NCI-H187 (cell line): ENCODE measurements at places on chromosomes 7 and 10.

- no peak for DNase-seq
Observed at GRCh38 chr7:46756256-46756655, 825.7 kb downstream of the TNS3 start.

- no peak for DNase-seq
Observed at GRCh38 chr7:65980478-65981250, 1.3 kb downstream of the GUSB start.

DNA sequence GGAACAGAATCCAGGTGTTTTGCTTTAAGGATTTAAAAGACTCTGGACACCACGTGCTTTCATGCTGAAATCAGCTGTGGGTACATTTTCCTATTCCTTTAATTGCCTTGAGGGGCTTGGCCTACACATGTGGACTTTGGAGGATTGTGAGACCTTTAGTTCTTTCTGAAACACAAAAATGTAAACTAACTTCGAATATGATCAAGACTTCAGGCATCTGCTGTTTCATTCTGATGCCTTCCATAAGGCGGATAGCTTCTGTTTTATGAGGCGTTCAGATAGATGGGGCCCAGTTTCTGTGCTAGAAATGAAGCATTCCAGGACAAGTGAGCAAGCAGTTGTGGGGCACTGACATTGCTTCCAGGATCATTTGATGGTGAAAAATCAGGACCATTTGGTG lies 1.5 kb upstream of the NOBOX start:
- no peak for DNase-seq

DNA sequence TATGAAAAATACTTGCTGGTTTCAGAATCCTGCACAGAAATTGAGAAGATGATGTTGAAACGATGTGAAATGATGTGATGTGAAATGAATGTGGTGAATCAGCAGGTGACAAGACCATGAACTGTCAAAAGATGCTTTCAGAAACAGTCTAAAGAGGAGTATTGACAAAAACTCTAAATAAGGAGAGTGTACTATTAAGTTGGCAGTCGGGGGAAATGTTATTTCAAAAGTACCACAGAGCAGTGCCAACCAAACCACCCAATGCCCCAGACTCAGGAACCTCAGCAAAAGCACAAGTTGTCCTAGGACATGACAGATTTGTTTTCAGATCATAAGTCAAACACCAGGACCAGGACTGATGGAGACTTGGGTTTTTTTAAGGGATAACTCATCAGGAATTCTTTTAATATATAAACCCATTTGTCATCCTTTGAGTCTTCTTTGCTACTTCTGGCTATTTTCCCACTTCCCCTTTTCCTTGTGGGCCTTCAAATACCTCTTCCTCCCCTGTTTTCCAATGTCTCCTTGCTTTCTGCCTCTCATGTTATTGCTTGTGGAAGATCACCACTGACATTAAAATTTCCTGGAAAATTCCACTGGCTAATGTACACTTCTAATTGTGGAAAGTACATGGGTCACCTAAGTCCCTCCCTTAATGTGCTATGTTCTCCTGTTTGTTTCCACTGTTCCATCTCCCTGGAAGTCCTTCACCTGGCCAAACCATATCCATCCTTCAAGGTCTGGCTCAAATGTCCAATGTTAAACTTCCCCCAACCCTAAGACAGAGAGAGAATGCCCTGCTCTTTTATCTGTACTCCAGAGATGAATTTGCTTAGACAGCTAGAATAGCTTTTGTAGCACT lies 10.2 kb upstream of the PPP1R3C start:
- no peak for DNase-seq

- DNase-seq, result no peak
Observed at GRCh38 chr10:120492346-120492745, 35.3 kb downstream of the PLPP4 start.

DNA sequence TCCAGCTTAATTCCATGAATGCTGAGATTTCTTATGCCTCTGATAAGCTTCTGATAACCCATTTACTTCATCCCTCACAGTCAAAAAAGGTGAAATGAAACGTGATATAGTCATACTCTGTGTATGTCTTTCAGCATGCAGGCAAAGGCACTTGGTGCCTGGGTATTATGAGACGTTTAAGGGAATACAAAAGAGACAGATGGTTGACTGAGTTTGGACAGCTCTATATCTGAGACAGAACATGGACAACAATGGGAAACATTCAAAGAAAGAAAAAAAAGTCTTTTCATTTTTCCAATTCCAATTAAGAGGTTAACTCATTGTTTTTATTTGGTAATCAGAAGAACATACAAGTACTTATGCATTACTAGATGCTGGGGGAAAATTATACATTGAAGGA lies 96.2 kb downstream of the PPP1R17 start:
- no peak for DNase-seq

GRCh38 chr10:117621196-117621595 lies 78.7 kb downstream of the EMX2 start:
- no peak for DNase-seq

DNA sequence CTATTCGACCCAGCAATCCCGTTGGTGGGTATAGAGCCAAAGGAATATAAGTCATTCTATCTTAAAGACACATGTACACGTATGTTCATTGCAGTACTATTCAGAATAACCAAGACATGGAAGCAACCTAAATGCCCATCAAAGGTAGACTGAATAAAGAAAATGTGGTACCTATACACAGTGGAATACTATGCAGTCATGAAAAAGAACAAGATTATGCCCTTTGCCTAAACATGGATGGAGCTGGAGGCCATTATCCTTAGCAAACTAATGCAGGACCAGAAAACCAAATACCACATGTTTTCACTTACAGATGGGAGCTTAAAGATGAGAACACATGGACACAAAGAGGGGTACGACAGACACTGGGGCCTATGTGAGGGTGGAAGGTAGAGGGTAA lies 845.3 kb downstream of the TYW1 start:
- DNase-seq, result no peak

- no peak for DNase-seq
Observed at GRCh38 chr10:52019077-52019555, 295.0 kb upstream of the DKK1 start.

DNA sequence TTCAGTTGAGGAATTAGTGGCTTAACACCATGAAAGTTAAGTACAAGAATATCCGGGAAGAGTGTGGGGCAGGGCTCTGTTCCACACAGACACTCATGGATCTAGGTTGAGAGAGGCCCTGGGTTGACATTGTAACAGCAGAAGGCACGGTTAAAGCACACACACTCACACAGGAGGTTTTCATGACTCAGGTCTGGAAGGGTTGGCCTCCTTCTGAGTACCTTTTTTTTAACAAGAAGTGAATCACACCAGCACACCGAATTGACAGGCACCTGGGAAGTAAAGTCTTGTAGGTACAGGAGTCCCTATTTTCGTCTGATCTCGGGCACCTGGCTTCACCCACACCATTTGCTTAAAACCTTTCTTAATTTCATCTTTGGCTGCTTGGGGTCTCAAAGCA lies 509.4 kb upstream of the ADARB2 start:
- DNase-seq, result no peak

DNA sequence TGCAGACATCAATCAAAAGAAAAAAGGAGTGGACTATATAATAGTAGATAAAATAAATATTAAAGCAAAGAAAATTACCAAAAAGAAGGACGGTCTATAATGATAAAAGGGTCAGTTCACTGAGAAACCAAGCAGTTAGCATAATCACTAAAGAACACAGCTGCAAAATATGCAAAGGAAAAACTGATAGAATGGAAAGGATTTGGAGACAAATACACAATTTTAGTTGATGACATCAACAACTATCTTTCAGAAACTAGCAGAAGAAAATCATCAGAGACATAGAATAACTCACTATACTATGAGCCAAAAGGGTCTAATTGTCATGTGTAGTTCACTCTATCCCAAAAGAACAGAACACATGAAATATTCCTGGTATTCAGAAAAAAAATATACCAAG lies 316.4 kb upstream of the IGFBP3 start:
- DNase-seq, result no peak

- DNase-seq, result no peak
Observed at GRCh38 chr7:32091608-32092210, 21.5 kb upstream of the PDE1C start.

GRCh38 chr10:119350502-119351097 lies 143.2 kb downstream of the GRK5 start:
- DNase-seq, result no peak

DNA sequence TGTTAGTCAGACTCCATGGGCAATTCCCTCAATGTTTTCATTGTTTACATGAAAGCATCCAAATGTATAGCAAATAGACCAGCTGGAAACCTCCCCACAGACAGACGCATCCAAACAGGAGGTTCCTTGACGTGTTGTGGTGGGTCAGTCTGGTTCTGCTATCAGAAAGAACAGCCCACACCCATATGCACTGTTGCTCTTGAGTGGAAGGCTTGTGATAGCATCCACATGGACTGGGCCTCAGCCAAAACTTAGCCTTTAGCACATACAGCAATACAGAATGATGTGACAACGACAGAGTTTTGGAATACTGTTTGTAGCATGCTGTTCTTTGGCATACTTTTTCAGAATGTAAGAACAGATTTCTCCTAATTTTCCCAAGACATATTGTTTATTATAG lies 299.2 kb upstream of the ETV1 start:
- no peak for DNase-seq

DNA sequence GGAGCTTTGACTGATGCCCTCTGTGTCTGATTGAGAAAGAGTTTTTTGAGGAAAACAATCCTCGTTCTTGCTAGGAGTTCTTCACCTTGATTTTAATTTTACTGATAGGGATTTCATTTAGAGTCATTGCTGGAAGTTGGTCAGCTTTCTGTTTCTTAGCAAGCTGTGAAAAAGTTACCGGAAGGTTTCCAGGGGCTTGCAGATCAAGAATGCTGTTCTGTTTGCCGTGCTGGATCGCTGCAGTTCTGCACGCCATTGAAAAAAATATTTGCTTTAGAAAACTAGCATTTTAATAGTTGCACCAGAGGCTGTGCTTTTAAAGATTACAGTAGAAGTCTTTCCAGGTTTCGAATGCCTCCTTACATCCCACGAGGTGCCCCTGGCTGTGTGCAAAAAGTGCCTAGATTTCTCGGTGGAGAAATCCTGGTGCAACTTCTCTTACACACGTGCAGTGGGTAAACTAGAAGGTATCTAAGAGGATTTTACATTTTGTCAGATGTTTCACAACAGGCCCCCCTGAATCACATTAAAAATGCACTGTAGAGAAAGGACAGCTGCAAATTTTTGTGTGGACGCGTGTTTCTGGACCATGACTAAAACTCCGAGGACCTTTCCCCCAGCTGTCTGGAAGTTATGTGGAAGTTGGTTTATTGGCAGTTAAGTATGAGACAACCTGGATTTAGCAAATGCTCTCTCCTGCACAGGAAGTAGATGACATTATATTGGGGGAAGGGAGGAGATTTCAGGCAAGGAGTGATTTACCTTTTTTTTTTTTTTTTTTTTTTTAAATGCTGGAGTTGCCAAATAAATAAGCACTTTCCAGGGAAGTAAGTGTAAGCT lies 5.8 kb downstream of the TCF7L2 start:
- no peak for DNase-seq

DNA sequence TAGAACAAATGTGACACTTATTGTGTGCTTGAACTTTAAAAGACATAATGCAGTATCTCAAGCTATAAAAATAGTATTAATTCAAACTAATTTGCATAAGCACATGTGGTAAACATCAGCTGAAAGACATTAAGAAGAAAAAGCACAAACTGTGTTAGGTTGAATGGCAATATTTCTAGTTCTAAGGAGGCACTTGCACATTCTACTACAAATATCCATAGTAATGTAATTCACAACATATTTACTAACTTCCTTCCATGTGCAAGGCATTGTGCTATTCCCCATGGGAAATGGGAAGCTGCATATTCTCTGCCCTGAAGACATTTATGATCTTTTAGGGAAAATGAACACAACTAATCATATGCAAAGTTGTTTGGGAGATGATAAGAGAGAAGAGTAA lies 80.2 kb upstream of the SLC13A1 start:
- DNase-seq, result no peak

- DNase-seq, result no peak
Observed at GRCh38 chr10:17590969-17591645, 26.1 kb downstream of the HACD1 start.

DNA sequence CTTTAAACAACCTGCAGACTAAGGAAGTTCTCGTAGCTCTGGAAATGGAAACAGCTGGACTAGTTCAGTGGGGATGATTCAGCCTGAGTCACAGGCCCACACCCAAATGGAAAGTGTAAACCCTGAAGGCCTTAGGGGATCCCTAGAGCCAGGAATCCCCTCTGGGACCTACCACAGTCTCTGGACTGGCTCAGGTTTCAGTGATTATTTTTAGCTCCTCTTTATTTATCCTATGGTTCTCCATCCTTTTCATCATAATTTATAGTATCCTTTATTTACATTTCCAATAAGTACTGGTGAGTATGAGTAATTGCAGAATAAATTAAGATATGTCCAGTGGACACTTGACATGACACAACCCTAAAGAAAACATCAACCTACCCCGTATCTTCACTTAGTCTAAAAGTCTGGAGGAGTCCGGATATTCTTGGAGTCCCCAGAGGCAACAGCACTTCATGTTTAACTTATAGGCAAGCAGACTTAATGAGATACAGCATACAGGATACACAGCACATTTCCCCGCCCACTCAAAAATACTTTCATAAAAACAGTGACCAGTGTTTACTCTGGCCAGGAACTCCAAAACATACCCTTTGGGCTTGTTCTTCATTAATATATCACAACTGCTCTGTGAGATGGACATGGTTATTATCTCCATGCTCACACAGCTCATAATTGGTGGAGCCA lies 28.4 kb upstream of the SEMA3E start:
- DNase-seq, result no peak

DNA sequence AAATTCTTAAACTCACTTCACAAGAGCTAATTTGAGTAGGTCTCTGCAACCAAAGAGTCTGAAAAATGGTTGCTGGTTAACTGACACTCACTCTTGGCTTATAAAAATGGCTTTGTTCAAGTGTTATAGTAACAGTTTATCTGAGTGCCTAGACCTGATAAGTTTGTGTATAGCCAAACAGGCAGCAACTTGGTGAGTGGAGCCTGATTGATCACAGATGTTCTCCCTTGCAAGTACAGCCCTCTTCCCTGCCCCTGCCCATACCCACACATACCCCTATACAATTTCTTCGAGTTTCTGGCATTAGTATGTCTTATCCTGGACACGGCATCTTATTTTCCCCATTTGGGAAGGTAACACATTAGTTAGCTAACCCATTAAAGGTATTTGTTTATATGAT lies 149.5 kb downstream of the SLC16A9 start:
- DNase-seq, result no peak

- DNase-seq, result no peak
Observed at GRCh38 chr10:102813734-102814452, 23.3 kb downstream of the CYP17A1 start.

DNA sequence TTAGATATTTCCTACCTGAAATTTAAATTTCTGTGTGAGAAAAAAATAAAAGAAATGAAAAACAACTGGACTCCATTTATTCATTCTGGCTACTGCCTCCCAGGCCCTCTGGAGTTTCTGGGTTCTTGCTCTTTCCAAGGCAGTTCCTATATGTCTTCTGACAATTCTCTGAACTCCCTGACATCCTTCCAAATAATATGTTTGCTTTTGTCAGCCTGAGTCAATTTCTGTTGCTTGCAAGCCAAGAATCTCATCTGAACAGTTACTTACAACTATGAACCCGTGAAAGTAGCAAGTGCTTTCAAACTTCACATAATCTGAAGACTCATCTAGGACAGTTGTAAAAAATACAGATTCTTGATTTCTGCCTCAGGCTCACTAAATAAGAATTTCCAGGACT lies 216.7 kb upstream of the NPVF start:
- no peak for DNase-seq
